GM23248 (cell line): ENCODE measurements at places on chromosomes 4 and X. TPM values are rescaled to one million over a fixed set of nuclear protein-coding genes. Genes with fewer than 3 reads are reported as not detected.

DNA sequence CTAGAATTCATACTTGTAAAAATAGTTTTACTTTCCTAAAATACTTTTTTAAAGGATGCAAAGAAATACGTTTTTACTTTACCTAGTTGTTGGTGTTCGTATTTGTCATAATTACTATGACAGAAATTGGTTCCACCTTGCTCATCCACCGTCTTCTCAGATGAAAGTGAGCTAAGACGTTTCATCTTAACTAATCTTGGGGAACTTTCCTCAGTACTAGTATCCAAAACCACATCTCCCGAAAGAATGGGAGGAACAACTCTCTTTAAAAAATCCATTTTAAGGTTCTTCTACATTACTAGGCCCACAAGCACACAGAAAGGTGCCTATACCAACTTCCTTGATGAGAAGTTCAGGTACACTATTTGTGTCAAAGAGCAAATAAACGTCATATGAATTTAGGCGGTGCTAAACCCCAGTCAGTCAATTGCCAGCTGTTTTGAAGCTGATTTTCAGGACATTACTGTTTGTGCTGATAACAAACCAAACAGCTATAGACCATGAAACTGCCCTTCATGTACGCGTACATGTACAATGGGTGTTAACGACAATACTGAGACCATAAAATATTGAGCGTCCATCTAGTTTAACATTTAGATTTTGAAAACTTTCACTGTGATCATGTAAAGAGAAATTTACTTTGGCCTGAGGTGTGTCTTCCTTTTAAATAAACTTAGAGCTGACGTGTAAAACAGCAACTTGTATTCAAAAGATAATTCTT is 99.1 kb downstream of the FRYL start:
- no peak for DNase-seq

DNA sequence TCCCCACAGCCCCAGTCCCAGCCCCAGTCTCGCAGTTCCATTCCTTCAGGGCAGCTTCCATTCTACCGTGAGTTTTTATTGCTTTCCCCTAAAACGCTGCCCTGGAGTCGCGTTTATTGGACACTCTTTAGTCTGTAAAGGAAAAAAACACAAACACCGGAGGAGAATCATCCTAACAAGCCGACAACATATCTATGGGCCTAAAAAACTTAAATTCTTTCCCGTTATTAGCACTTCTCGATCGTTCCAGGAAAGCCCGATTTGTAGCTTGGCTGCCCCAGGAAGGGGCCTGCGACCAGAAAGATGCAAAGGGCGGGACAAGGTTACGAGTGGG is 178.5 kb downstream of the CBR4 start:
- DNase-seq: peak; percentile 17

DNA sequence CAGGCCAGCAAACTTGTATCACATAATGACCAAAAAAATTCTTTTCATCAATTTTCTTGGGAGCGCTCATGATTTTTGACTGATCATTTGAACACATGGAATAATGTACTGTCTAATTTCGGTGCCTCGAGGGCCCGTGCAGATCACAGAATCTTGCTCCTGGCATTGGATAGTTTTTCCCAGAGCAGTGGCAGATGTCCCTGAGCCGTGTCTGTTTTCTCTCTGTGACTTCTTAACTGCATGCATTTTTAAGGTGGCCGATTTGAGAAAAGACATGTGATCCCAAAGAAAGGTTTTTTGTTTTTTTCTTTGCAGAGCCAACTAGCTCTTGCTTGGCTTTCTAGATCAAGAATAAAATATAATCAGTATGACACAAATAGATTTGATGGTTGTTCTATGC is 19.7 kb downstream of the GPRIN3 start:
- DNase-seq: no peak

DNA sequence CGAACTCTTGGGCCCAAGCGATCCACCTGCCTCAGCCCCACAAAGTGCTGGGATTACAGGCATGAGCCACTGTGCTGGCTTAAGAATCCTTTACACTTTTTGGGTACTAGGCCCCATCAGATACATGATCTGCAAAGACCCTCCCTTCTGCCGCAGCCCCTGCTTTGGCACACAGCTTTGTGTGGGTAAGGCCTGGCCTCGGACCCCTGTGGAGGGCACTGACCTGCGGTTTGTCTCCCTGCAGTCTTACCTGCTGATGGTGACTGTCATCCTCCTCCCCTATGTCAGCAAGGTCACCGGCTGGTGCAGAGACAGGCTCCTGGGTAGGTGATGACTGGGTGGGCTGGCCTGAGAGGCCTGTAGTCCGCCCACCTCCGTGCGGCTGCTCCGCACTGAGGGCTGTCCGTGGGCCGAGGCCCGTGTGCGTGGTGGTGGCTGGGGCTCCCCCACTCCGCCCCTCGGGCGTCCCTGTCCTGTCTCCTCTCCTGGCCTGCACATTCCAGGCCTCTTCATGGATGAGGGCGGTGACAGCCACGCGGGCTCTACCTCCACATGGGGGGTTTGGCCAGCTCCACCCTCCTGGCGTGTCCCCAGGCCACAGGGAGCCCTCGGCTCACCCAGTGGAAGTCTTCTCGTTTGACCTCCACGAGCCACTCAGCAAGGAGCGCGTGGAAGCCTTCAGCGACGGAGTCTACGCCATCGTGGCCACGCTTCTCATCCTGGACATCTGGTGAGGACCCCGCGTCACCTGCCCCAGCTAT is 18.0 kb downstream of the DGKQ start:
- no peak for DNase-seq

DNA sequence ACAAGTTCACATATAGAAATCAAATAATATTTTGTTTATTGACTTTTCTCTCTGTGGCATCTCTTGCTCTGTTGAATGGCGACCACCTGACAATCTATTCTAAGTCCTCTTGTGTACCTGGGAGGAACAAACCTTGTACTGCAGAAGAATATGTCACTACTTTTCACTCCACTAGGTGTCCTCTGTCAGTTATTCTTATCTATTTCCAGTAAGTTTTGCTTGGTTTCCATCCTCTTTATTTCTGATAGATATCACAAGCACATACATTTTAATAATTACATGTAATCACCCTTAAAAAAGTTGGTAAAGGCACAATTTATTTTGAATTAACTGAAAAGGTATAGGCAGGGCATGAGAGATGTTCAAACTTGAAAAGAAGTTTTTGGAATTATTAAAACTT is 238.4 kb downstream of the SNCA start:
- peak; percentile 4 for DNase-seq

- peak; percentile 64 for DNase-seq
Observed at GRCh38 chrX:103585411-103586313, at the start of gene TCEAL4. Gene TCEAL4, plus strand, starts transcription at chrX:103585515. Its CDS starts 1,161 bp downstream, at chrX:103586676.

GRCh38 chr4:2069986-2070385 is 10.9 kb downstream of the NAT8L start:
- DNase-seq: no peak

- DNase-seq: no peak
Observed at GRCh38 chrX:119880076-119880475, 8.4 kb downstream of the NDUFA1 start.

- DNase-seq: peak; percentile 4
Observed at GRCh38 chr4:109211671-109212070, 90.8 kb downstream of the COL25A1 start.

- no peak for DNase-seq
Observed at GRCh38 chr4:625631-626161, 323 bp downstream of the PDE6B start.

- DNase-seq: peak; percentile 99
Observed at GRCh38 chr4:76984788-76985211, 35.2 kb downstream of the SEPTIN11 start.

GRCh38 chr4:81166458-81167160 is 48.4 kb downstream of the PRKG2 start:
- peak; percentile 68 for DNase-seq

DNA sequence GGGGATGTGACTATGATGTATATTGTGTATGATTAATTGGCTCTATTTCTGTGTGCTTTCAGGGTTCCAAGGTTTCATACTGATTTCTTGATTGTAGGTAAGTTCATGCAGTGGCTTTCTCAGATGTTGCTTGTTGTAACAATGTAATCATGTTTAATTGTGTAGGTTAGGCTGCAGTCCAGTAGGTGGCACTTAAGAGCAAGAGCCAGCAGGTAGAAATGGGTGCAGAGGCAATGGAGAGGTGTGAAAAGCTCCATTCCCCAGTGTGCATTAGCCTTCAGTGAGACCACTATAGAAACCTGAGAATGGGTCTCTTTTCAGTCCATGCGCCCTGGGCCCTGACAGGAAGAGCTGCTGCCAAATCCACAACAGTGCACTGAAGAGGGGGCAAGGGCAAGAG is 28.2 kb downstream of the DCAF12L2 start:
- peak; percentile 0 for DNase-seq

DNA sequence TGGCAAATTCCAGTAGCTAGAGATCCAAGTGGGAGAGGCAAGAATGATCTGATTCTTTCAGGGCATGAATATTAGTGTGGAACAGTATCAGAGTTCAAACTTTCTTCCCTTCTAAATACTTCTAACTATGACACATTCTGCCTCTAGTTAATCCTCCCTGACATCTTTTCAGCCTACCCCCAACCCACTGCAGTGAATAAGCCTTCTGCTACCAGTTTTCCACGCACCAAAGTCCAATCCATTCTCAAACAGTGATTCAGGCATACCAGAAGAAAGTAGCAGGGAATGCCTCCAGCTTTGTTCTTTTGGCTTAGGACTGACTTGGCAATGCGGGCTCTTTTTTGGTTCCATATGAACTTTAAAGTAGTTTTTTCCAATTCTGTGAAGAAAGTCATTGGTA is 155.4 kb upstream of the FTHL17 start:
- DNase-seq: peak; percentile 82

- no peak for DNase-seq
Observed at GRCh38 chr4:108126806-108127205, 41.9 kb downstream of the LEF1 start.

GRCh38 chr4:167688660-167689142 is 403.6 kb upstream of the ANXA10 start:
- DNase-seq: no peak

DNA sequence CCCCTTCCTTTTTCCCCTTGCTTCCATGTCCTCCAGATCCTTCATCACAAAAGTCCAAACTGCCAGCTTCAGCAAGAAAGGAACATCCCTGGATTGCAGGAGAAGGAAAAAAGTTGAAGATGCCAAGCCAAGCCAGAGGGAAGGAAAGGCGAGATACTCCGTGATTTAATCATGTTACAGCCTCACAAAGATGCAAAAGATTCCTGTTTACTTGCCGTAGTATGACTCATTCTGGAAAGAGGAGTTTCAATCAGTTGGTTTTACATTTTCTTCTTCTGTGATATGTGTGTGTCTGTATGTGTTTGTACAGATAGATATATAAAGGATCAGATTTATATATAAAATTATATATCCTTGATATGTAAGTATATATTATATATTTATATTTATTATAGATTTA is 69.3 kb downstream of the BTC start:
- DNase-seq: peak; percentile 2

DNA sequence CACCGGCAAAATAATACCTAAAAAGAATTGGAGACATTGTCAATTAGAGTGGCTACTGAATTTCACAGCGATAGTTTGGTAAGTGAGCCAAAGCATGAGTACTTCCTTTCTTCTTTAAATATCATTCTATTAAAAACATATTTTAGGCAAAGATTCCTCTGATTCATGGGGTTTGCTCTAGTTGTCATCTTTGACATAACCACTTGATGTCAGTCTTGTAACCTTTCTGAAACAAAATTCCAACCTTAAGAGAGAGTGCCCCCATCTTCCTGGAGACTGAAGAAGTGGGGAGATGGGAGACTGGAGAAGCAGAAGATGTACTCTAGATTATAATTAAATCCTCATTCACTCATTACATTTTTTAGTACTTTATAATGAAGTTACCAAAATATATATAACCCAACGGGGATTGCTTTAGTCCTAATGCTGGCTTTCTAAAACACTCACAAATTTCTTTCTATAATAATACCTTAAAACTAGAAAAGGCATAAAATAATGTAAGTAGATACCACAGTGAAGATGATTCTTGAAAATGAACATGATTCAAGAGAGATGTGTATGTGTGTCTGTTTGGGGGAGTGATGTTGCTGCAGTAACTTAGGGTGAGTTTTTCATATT is 96.4 kb downstream of the EMCN start:
- DNase-seq: peak; percentile 67

DNA sequence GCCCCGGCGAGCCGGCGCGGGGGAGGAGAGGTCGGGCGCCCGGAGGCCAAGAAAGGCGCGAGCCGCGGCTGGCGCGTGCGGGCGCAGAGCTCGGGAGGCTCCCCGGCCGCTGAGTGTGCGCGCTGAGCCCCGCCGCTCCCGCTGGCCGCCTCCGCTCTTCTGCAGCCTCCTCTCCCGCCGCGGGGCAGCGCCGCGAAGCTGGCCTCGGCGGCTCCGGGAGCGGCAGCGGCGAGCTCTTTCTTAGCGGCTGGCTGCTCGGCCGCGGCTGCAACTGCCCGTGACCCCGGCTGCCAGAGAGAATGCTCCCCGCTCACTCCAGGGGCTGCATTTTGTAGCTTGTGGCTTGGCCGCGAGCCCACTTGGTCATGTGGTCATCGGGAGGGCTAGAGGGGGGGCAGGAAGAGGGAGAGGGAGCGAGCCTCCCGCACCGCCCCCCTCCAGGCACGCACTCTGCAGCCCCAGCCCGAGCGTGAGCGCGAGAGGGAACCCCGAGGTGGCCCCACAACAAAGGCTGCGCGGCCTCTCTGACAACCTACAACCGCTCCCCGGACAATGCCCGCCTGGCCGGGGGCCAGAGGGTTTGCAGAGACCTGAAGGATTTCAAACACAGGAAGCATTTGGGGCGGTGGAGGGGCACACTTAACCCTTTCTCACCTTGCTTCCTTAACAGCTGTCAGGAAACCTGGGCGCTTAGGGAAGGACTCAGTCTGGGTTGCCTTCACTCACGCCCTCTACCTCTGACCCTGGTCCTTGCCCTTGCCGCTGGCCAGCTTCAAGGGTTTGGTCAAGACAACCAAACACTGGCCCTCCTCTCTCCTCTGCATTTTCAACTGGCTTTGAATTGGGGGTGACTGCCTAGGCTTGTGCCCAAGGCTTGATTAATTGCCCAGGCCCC is at the start of gene APLN:
APLN (minus strand) TSS at position 305 of the 895 bp plus-strand sequence. CDS start 326 bp downstream, outside the sequence.
- DNase-seq: peak; percentile 68

DNA sequence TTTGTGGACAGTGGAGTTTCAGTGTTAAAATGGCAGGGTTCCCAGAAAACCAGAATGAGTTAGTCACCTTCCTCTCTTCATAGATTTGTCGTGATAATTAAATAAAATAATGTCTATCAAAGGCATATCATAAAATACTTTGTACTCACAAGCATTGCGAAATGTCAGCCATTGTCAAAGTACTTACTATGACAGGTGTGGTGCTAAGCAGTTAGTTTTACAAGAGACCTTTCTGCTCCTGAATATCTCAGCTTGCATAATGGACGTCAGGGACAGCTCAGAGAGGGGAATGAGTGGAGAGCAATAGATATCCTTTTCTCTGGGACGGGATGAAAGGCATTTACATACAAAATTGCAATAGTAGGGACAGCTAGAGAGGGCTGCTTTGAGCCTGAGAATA is 560.9 kb downstream of the KCNIP4 start:
- no peak for DNase-seq

The CDS1 gene
- not detected in 2 replicates for total RNA-seq

The RASGEF1B gene
- total RNA-seq: not detected in 2 replicates

The RTL3 gene
- total RNA-seq: under 0.01 and 0.11 TPM in 2 replicates

The MAGEB10 gene
- total RNA-seq: not detected in 2 replicates

The IL21 gene
- total RNA-seq: not detected in 2 replicates

The CXorf49 gene
- not detected in 2 replicates for total RNA-seq

The MAGEB1 gene
- not detected in 2 replicates for total RNA-seq

The TMEM47 gene
- 185 and 188 TPM in 2 replicates for total RNA-seq

The ENPEP gene
- 0.11 TPM in 1 of 2 replicates, not detected in the other for total RNA-seq

The GRID2 gene
- total RNA-seq: not detected in 2 replicates
